ENCODE measurements at places on chromosomes 7 and 10.

DNA sequence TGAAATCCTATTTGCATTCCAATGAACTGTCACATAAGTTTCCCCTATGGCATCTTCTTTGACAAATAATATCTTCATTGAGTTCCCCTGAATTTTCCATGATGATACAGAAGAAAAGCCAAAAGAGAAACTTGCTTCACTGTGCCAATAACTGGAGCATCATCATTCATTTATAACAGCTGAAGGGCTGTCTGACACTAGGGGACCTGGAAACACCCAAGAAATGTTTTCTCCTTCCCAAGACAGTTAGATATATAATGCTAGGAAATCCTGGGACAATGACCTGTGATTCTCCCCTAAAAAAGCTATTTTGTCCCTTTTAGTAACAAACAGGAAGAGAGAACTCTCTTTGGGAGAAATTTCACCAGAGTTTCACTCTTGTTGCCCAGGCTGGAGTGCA lies 133.6 kb downstream of the SEMA3C start:
- DNase-seq = no peak

DNA sequence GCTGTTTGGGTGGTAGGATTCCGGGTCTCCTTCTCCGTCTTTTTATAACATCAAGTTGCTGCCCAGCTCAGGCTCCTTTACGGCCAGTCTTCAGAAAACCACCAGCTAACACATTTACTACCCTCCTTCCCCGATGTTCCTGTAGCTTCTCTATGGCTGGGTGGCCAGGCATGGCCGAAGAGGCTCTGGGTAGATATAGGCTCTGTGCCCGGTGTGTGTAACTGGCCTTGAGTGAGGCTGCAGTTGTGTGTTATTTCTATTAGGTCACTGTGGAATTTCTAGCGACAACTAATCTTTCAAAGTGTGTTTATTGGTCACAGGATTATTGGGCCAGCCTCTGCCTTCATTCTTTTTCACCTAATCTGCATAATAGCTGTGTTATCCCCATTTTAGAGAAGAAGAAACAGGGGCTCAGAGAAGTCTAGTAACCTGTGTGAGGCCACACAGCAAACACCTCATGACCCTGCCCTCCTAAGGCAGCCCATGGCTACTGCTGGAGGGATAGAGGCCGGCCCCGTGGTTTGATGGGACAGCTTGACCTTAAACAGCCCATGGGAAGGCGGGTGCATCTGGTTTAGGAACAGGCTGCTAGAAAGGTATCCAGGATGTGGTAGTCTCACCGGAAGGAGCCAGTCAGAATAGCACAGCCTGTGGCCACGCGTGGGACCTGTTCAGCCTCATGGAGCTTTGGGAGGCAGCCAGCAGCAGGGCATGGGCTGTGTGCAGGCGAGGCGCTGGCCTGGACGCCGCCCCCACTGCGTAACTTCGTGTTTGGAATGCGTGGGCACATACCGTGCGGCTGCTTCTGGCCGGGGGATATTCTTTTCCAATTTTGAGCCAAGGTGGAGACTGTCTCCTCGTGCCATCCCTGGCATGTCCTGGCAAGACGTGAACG lies 29.7 kb downstream of the HTRA1 start:
- DNase-seq = no peak

DNA sequence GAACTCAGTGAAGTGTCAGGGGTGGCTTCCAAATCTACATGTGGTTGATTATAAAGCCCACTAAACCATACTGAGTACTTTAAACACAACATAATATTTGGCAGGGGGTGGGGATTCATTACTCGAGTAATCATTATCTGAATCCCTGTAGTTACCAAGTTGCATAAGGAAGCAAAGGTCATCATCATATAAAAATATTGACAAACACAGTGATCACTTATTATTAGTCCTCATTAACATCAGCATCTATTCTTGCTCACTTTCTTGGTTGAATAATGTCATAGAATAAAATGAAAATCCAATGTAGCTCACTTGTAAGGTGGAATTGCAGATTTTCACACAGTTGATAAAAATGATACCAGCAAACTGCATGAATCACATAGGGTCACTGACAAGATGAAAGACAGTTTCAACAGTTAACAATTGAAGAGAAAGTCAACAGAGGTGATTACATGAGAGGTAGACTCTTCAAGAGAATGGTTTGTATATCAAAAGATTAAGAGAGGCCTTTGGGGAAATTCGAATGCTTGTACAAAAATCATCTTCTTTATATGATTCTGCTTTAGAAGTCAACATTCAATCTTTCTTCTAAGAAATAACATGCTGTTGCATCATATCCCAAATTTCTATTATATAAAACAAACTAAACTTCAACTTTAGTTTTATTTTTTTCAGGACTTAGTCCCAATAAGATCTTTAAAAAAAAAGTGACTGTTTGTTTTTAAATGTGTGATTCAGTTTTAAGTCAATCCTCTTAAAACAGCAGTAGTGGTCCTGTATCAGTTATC lies 185.5 kb upstream of the KLF14 start:
- no peak for DNase-seq

- DNase-seq = no peak
These were observed 19.2 kb downstream of the ST8SIA6 start for GRCh38 chr10:17435187-17435586.

- no peak for DNase-seq
These were observed 49.1 kb upstream of the C1QL3 start for GRCh38 chr10:16570731-16571130.
